Diencephalon (tissue), 1 donor: ENCODE measurements at places on chromosomes 5 and 9. TPM values are rescaled to one million over a fixed set of nuclear protein-coding genes. Genes with fewer than 3 reads are reported as not detected.

Gene SIT1
- not detected for total RNA-seq

Gene ANKRD20A1
- 19.4 TPM for total RNA-seq

Gene ANKRA2
- total RNA-seq = 45.7 TPM

Gene SLC35D2
- 3.5 TPM for total RNA-seq

Gene ZFP62
- 39.2 TPM for total RNA-seq

Gene IFNA2
- not detected for total RNA-seq

Gene LCNL1
- total RNA-seq = 1.2 TPM

Gene PTRH1
- total RNA-seq = 11.1 TPM

Gene TTLL11
- 42.0 TPM for total RNA-seq

Gene NUTM2F
- total RNA-seq = not detected

Gene INSL4
- total RNA-seq = not detected

Gene ADGRV1
- 191 TPM for total RNA-seq

Gene IARS1
- 136 TPM for total RNA-seq

Gene KIF24
- 3.2 TPM for total RNA-seq

Gene AKNA
- 11.1 TPM for total RNA-seq

Gene SPATA31C1
- total RNA-seq = not detected

Gene TSLP
- total RNA-seq = 0.23 TPM

Gene PHF24
- total RNA-seq = 45.2 TPM

Gene CD72
- total RNA-seq = 0.46 TPM

Gene PCDHGA1
- total RNA-seq = 4.2 TPM

Gene CNOT6
- total RNA-seq = 35.8 TPM

Gene SLIT3
- 7.6 TPM for total RNA-seq

Gene GAS1
- total RNA-seq = 9.9 TPM

Gene SEMA6A
- 59.1 TPM for total RNA-seq
